Vagina (tissue), 2 donors: ENCODE measurements at places on chromosomes 3 and 15.

- DNase-seq = no peak
These were observed 213.1 kb downstream of the FGF12 start for GRCh38 chr3:192514081-192514753.

DNA sequence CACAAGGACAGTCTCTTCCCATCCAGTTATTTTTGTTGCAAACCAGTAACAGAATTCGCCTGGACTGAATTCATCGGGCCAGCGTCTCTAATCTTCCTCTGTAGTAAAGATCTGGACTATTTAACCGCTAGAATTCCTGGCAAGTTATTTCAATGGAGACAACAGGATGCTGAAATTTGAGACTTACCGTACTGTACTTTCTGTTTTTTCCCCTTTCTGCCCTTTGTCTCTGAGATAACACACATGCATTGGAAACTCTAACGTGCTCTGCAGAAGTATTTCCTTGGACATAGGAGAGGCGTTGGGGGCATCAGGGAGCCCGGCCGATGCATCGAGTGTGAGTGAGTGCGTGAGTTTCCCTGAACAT lies 61.5 kb downstream of the ASB7 start:
- no peak for DNase-seq

DNA sequence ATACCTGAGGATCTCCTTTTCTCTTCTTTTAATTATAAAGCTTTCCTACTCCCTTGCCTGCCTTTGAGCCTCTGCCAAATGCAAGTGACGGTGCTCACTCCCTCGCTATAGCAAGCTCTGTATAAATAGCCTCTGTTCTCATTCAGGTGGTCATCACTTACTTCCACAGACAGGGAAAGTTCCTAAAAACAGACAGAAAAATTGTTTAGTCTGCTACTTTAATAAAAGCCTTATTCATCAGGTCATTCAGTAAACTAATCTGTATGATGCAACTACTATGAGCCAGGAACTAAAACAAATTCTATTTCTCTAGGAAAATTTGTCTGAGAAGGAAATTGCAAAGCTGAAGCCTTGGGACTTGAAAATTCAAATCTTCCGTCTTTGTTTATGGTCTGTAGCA lies 10.2 kb upstream of the DLG1 start:
- DNase-seq = no peak

GRCh38 chr3:58858126-58858525 lies 191.6 kb upstream of the FAM3D start:
- no peak for DNase-seq

DNA sequence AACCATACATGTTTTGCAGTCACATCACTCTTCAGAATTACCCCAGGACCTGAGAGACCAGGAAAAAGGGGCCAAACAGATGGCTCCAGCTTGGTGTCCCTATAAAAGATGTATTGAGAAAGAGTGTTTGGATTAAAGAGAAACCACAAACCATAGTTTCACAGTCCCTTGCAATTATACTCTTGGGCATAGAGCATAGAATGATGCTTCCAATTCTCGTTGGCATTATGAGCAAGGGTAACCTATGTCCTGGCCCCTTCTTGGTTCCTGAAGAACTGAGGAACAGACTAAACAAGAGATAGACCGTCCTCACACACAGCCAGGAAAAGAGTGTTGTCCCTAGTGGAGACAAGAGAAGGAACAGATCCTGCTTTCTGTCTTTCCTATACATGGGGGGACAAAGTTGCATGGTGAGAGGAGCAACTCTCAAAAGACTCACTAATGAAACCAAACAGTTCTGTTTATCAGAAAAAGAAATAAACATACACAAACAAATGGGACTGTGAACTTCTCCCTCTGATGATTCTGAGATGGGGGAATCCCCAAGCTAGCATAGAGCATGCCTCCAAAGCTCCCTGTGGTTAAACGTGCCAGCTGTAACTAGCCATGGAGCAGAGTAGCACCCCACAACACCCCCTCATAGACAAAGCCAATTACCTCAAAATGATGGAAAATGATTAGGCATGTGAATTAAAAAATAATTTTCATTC lies 908.6 kb downstream of the NTRK3 start:
- no peak for DNase-seq

DNA sequence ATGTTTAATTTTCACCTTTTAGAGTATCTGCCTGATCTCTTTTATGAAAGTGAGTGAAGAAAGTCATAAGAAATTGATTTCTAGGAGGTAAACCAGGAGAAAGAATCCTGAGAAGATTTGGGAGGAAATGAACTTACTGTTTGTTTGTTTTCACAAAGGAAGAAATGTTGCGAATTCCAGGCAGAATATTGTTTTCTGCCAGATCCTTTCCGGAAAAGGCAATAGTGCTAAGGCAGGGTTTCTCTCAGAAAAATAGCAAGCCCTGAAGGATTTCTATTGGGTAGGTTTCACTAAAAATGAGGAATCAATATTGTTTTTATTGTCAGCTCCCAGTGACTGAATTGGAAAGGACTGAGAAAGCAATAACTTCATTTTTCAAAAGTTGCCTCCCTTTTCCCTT lies 85.7 kb upstream of the TGFBR2 start:
- no peak for DNase-seq
